ENCODE measurements at places on chromosomes 13 and 19. TPM values are rescaled to one million over a fixed set of nuclear protein-coding genes. Genes with fewer than 3 reads are reported as not detected.

INSR gene
- 25.0 TPM for polyA plus RNA-seq

WDR88 gene
- polyA plus RNA-seq, result 2.1 TPM

S1PR2 gene
- polyA plus RNA-seq, result 12.3 TPM

TNNI3 gene
- polyA plus RNA-seq, result 6.3 TPM

DAND5 gene
- polyA plus RNA-seq, result 0.06 TPM

LILRA1 gene
- 0.43 TPM for polyA plus RNA-seq

C3 gene
- polyA plus RNA-seq, result 21.2 TPM

LRFN3 gene
- polyA plus RNA-seq, result 16.7 TPM

RASA3 gene
- polyA plus RNA-seq, result 13.4 TPM

SIAH3 gene
- 0.89 TPM for polyA plus RNA-seq

OVOL3 gene
- polyA plus RNA-seq, result not detected

C19orf38 gene
- polyA plus RNA-seq, result 1.8 TPM

GPC5 gene
- 2.7 TPM for polyA plus RNA-seq

PRRG2 gene
- 6.5 TPM for polyA plus RNA-seq

TMEM86B gene
- polyA plus RNA-seq, result 6.5 TPM

GTPBP3 gene
- 34.1 TPM for polyA plus RNA-seq

CYP4F2 gene
- polyA plus RNA-seq, result not detected
